NCI-H524 treated with DMSO at 0.1 percent for 48 hours (cell line): ENCODE measurements at places on chromosomes 2 and 18.

DNA sequence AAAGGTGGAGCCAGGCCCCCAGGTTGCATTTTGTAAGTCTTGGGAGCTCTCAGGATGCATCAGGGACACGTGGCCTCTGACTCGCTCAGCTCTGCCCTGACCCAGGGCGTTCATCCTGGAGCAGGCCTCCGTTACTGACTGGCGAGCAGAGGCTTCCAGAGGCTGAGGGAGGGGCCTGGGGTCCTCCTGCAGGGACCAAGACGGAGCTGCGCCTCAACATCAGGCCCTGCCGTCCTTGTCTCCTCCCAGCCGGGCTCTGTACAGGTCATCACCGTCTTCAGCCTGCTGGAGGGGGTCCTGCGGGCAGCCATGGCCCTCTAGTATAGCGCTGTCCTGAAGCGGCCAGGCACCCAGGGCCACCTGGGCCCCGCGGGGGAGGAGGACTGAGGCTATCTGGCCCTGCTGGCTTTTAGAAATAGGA lies 10.2 kb upstream of the ALPP start:
- no peak for DNase-seq

GRCh38 chr18:25457126-25457525 lies 105.2 kb upstream of the ZNF521 start:
- no peak for DNase-seq

DNA sequence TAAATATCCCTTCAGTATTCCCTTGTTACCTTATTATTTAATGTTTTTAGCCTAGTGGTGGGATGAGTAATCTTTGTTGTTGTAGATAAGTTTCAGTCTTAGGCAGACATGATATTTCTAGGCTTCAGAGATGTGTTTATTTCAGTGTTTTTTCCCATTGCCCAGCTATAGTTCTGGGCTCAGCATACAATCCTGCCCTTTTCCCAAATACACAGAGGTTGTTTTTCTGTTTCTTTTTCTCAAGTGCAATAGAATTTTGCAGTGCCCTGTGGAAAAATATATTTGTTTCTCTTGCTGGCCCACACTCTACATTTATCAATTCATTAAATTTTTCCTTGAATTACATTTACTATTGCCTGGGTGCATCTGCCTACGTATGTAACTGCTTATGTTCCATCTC lies 321.8 kb downstream of the KCNJ3 start:
- no peak for DNase-seq

- no peak for DNase-seq
Measured at GRCh38 chr2:40814616-40815015, 362.7 kb upstream of the SLC8A1 start.

DNA sequence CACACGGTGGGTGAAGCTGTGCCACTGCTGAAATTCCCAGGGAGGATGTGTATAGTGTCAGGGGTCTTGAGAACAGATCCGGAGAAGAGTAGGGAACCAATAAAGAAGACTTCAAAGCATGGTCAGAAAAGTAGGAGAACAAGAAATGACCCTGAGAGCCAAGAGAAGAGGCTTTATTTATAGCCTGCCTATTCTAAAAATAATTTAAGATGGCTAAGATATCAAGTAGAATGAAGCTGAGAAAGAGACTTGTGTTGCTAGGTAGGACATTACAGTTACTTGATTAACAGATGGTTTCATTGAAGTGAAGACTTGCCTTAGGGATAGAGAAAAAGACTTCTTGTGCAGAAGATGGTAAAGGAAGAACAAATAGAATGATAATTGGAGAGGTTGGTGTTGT lies 43.7 kb downstream of the GALNT1 start:
- no peak for DNase-seq

DNA sequence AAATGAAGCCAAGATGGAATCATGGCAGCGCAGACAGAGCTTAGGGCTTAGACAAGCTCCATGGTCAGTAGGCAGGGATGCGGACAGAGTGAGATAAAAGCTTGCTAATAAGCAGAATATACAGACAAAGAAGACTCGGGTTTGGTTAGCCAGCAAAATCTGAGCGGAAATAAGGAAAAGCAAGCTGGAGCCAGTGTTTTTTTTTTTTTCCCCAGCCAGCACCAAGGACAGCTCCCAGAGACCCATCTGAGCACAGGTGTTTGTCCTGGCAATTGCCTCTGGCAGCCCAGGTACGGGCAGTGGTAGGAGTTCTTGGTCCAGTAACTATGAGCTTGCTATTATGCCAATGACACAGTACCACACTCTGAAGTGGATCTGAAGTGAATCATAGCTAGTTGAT lies 187.6 kb downstream of the ADCYAP1 start:
- no peak for DNase-seq

DNA sequence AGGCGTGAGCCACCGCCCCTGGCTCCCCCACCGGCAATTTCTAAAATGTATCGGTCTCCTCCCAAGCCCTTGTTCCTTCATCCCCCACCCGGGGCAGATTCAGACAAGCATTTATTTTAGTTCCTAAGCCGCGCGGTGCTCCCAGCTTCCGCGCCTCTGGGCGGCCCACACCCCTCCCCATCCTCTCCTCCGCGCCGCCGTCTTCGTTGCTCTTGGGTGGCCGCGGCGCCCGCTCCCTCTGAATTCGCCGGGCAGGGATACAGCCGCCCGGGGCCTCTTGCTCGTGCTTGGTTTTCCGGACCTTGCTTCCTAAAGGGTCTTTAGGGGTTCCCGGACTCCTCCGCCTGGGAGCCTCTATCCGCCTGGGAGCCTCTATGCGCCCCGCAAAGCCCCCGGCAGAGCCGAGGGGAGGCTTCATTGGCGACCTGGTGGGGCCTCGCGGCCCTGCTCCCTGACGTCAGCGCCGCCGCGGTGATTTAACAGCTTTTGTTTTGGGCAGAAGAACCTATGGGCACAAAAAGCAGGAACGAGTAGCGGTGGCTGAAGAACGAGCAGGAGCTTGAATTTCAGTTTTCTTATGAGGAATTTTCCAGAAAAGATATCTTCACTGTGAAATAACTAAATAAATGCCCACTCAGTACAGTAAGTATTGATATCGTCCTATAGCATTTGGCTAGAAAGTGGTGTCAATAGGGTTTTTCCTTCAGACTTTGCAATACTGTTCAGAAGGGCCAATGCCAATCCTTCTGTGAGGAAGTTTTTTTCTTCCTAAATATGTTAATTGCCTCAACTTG lies 37.3 kb downstream of the PRKRA start:
- peak; percentile 35 for DNase-seq

- DNase-seq = no peak
Measured at GRCh38 chr18:36465276-36465675, 167.8 kb downstream of the FHOD3 start.

DNA sequence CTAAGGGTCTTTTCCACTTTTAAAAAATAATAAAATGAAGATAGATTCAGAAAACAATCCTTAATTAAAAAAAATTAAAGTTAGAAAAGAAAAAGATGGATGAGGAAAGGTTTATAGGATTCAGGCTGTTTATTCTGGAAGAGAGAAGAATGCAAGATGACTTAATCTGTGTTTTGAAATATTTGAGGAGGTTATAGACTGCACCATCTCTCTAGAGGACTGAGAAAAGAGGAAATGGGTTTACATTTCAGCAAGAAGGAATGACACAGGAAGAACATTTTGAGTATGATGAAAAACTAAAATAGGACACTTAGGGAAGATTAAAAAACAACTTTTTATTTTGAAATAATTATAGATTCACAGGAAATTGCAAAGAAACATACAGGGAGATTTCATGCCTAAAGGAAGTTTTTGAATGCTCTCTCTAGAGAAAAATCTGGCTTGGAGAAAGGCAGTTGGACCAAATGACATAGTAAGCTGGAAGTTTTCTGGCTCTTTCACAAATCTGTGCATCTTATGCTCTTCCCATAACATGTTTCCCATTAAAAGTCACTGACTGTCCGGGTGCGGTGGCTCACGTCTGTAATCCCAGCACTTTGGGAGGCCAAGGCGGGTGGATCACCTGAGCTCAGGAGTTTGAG lies 75.0 kb downstream of the CERS6 start:
- no peak for DNase-seq
